Stimulated activated CD4-positive, alpha-beta T cell treated with anti-CD3 and anti-CD28 coated beads, TNF-alpha, amount 100 ng/mL, for 24 hours (primary cell): ENCODE measurements at places on chromosomes 7 and 10.

GRCh38 chr7:96285579-96285978 lies 36.3 kb downstream of the SLC25A13 start:
- DNase-seq, result no peak

- no peak for DNase-seq
Measured at GRCh38 chr10:132648072-132648850, 110.7 kb downstream of the INPP5A start.

DNA sequence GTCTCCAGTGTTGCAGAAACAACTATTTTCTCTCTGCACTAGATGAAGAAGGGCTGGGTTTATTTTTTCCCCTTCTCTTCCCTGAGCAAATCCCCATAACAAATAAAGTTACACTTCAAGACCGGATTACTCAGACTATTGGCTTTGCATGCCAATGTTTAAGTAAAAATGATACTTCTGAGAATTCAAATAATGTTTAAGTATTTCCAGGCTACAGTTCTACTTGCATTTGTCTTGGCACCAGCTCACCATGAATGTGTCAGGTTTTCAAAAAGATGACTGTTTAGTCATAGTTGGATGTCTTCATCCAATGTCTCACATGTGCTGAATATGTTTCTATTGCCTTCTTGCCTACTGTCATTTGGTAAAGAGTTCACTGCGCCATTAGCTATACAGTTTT lies 912.6 kb downstream of the GATA3 start:
- no peak for DNase-seq

GRCh38 chr10:92734301-92734700 lies 44.5 kb downstream of the HHEX start:
- no peak for DNase-seq

GRCh38 chr10:38740102-38740501 lies 646.0 kb downstream of the ZNF37A start:
- no peak for DNase-seq

DNA sequence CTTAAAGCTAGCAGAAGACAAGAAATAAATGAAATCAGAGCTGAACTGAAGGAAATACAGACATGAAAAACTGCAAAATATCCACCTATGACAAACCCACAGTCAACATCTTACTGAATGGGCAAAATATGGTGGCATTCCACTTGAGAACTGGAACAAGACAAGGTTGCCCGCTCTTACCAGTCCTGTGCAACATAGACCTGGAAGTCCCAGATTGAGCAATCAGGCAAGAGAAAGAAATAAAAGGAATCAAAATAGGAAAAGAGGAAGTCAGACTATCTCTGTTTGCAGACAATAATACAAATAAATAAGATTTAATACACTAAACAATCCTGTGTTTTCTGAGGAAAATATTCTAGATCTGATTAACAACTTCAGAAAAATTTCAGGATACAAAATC lies 570.5 kb upstream of the SEMA3D start:
- no peak for DNase-seq

GRCh38 chr7:103113164-103113563 lies 35.7 kb downstream of the NAPEPLD start:
- DNase-seq, result no peak

DNA sequence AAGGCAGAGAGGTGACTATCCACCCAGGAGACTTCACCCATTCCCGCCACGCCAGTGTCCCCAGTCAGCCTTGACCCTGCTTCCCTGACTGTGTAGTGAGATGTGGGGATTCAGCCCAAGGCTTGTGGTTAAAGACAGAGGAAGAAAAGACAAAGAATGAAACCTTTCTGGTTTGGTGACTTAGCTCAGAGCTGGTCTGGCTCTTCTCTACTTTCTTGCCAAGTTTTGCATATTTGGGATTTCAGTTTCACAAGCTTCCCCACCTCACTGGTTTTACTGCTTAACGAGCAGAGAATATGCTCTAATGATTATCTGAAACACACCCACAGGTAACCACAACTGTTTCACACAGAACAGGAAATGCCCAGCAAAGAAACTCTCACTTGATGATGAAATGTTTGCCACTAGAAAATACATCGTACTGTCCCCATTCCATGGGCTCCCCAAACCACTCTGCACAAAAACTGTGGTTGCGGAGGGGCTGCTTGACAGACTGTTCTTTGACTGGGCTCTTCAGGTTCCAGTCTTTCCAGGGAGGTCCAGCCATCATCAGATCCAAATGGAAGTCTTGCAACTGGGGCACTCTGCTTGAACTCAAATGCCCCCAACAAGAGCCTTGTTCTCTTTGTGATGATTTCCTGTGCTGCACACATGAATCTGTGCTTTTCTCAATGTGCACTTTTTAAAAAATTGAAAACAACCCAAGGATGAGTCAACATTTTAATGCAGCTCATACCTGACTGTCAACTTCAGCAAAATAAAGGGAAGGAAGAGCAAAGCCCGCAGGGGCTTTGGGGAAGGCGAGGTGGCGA lies 95.5 kb downstream of the CTBP2 start:
- no peak for DNase-seq

- DNase-seq, result no peak
Measured at GRCh38 chr10:490256-490655, 199.2 kb downstream of the DIP2C start.

- DNase-seq, result no peak
Measured at GRCh38 chr10:61662794-61663259, at the start of gene CABCOCO1. Gene CABCOCO1, plus strand, starts transcription at chr10:61662929. Its CDS starts 44 bp downstream, at chr10:61662973.

DNA sequence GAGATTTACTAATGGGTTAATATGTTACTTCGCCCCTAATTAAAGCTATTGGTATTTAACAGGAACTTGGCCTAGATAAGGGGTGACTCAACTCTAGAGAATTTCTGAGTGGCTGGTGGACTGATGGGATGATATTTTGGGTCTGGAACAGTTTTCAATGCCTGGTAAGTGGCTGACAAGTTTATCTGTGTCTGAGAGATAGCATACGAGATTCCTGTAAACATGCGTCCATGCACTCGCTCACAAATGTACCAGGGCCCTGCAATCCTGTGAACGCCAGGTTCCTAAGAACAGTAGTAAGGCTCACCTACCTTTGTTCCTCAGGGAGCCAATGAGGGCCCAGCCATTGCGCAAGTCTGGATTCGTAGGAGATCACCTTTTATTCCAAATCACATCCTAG lies 683.8 kb upstream of the ANKRD30A start:
- no peak for DNase-seq

GRCh38 chr7:151490456-151491105 lies 29.1 kb downstream of the RHEB start:
- DNase-seq, result no peak

- DNase-seq, result no peak
Measured at GRCh38 chr7:69365651-69366192, 232.6 kb upstream of the AUTS2 start.

- no peak for DNase-seq
Measured at GRCh38 chr7:42959549-42959948, 27.4 kb downstream of the MRPL32 start.

GRCh38 chr7:24611130-24611529 lies 37.9 kb downstream of the PALS2 start:
- no peak for DNase-seq

DNA sequence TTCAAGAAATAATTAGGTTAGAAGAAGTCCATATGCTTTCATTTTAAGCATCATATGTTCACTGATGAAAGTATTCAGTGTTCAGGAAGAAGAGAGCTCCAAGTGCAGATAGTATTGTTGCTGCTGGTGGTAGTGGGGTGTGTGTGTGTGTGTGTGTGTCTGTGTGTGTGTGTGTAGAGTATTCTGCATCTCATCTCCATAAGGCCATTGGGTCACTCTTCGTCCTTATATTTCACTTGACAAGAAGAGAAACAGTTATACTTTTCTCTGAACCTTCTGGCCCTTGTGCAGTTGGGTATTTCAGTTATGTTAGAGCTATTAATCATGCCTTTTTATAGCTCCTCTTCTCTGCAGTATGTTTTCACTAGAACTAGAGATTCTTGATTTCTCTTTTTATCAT lies 26.2 kb downstream of the ADAM22 start:
- no peak for DNase-seq

- DNase-seq, result no peak
Measured at GRCh38 chr10:20888620-20889330, 8.3 kb downstream of the NEBL start.

- no peak for DNase-seq
Measured at GRCh38 chr7:17640730-17641377, 299.4 kb downstream of the SNX13 start.

DNA sequence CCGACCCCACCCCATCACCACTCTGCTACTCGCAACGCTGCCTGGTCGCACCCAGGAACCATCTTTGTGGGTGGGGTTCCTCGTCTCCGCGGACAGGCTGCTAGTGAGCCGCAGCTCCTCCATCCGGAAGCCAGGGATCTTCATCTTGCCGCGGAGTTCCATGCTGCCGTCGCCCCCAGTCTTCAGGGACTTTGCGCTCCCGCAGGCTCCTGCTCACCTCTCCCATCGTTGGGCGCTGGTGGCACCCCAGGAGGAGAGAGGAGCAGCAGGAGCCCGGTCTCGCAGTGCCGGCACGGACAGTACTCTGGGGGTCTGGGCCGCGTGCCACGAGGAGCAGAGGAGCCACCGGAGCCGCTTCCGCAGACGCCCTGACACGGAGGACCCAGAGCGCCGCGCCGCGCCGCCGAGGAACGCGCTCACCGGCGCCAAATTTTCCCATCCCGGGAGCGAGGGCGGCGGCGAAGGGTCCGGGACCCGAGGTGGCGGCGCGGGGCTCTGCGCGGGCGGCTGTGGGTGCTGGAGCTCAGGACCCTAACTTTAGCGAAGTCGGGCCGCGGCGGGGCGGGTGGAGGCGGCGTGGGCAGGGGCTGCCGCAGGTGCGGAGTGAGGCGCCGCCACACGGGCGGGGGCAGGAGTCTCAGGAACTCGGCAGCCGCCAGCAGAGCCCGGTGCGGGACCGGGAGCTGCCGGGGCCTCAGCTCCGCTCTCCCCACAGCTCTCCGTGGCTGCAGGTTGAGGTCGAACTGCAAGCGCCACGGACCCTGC lies 750.1 kb upstream of the SORCS1 start:
- no peak for DNase-seq

DNA sequence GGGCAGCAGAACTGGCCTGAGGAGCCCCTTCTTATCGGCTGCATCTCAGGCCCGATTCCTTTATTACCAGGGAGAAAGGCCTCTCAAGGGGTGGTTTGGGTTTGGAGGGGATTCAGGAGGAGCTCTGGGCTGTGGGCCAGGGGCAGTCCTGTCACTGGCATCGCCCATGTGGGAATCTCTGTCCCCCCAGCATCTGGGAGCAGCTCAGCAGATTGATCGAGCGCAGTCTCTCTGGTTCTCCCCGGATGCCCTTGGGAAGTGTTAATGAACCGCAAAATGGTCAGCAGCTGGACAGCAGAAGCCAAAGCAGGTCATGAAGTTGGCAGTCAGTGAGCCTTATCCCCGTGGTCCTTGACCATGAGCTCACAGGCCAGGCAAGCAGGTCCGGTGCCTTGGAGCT lies 104.4 kb upstream of the ANLN start:
- DNase-seq, result no peak

DNA sequence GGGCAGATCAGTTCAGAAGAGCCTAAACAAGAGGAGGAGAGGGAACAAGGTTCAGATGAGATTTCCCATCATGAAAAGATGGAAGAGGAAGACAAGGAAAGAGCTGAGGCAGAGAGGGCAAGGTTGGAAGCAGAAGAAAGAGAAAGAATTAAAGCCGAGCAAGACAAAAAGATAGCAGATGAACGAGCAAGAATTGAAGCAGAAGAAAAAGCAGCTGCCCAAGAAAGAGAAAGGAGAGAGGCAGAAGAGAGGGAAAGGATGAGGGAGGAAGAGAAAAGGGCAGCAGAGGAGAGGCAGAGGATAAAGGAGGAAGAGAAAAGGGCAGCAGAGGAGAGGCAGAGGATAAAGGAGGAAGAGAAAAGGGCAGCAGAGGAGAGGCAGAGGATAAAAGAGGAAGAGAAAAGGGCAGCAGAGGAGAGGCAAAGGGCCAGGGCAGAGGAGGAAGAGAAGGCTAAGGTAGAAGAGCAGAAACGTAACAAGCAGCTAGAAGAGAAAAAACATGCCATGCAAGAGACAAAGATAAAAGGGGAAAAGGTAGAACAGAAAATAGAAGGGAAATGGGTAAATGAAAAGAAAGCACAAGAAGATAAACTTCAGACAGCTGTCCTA lies 52.7 kb upstream of the AGBL3 start:
- no peak for DNase-seq
